HS-5 (cell line): ENCODE measurements at places on chromosomes 5 and 9.

GRCh38 chr9:101212661-101213060 lies 172.1 kb downstream of the BAAT start:
- DNase-seq = no peak

DNA sequence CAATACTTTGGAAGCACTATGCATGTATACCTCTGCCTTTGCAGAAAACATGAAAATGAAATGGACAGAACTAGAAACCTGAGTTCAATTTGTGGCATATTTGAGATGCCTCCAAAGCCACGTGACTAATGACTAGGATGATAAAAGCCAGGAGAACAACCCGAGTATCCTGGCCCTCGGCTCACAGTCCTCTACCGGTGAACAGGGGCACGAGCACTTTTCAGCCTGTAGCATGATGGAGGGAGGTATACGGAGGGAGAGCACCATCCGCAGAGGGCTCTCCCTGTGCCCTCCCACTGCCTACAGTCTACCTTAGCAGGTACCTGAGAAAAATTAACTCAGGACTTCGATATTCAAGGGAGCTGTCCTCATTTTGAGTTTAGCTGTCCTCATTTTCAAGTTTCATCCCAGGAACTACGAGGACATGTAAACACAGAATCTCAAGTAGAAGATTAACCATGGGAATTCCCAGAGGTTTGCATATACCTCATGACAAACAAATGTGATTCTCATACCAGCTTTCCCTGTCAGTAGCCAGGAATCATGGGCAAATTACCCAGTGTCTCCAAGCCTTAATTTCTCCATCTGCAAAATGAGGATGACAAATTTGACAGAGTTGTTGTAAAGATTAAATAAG lies 249.3 kb downstream of the DNAH5 start:
- DNase-seq = no peak

GRCh38 chr9:115306865-115307264 lies 188.9 kb upstream of the TNC start:
- DNase-seq = no peak

DNA sequence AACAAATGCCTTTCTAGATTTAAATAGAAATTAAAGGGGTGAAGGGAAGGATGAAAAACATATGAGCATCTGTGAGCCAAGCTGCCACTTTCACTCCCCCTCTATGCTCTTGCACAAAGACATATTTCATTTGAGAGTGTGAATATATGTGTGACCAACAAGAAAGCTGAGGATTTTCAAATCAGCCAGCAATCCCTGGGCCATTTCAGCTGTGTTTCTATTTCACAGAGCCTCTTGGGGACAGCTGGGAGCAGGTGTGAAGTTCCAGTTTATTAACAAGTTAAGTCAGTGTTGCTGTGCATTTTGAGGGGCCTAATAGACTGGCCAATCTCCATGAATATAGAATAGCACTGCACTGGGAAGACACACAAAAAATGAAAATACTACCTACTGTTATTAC lies 248.7 kb upstream of the RGMB start:
- DNase-seq = no peak

- DNase-seq = no peak
Observed at GRCh38 chr9:17739022-17739421, 160.2 kb downstream of the SH3GL2 start.

DNA sequence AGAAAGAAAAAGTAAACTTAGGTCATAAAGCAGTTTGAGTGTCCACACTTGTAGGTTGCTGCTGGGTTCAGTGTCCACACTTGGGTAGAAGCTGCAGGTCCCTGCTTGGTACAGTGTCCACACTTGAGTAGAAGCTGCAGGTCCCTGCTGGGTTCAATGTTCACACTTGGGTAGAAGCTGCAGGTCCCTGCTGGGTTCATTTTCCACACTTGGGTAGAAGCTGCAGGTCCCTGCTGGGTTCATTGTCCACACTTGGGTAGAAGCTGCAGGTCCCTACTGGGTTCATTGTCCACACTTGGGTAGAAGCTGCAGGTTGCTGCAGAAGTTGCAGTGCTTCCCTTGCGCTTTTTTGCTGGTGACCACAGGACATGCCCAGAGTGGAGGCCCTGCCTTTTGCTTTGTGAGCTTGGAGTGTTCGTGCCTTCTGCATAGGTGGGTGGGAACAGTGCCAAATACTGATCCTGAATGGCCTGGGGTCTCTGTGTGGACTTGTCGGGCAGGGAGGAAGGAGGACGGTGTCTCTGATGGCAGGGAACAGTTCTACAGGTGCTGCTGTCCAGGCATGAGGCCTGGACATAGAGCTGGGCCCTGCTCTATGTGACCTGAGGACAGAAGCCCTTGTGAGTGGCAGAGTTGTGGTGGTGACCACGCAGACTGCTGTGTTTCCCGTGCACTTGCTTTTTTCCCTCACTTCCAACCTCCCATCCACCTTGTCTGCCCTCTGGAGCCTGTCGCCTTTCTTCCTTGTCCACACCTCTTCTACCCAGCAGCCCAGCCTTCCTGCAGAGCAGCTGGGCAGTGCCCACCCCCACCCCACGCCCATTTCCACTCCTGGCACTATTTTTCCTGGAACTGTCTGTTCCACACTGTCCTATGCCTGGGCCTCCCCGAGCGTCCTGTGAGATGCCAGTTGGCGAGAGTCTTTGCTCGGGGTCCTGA lies 120.8 kb downstream of the EHMT1 start:
- no peak for DNase-seq

GRCh38 chr5:38079620-38080402 lies 178.5 kb upstream of the EGFLAM start:
- no peak for DNase-seq

DNA sequence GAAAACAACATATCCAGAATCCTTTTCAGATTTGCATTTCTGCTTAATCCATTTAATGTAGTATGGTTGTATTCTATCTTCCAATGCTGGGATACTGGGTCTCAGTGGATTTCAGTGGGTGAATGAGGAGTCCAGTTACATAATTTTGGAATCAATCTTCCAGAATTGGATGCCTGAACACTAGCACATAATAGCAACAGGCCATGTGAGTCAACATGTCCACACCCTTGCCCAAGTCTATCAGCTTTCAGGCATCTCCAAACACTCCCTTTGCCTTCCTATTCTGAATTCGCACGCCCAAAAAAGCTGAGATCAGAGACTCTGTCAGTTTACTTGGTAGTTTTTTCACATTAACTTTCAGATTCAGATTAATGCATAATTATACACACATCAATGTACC lies 202.6 kb downstream of the TSSK1B start:
- DNase-seq = no peak

GRCh38 chr9:32455738-32456137 lies 70.3 kb downstream of the RIGI start:
- no peak for DNase-seq

GRCh38 chr9:24824607-24825006 lies 278.9 kb upstream of the IZUMO3 start:
- peak; percentile 8 for DNase-seq

DNA sequence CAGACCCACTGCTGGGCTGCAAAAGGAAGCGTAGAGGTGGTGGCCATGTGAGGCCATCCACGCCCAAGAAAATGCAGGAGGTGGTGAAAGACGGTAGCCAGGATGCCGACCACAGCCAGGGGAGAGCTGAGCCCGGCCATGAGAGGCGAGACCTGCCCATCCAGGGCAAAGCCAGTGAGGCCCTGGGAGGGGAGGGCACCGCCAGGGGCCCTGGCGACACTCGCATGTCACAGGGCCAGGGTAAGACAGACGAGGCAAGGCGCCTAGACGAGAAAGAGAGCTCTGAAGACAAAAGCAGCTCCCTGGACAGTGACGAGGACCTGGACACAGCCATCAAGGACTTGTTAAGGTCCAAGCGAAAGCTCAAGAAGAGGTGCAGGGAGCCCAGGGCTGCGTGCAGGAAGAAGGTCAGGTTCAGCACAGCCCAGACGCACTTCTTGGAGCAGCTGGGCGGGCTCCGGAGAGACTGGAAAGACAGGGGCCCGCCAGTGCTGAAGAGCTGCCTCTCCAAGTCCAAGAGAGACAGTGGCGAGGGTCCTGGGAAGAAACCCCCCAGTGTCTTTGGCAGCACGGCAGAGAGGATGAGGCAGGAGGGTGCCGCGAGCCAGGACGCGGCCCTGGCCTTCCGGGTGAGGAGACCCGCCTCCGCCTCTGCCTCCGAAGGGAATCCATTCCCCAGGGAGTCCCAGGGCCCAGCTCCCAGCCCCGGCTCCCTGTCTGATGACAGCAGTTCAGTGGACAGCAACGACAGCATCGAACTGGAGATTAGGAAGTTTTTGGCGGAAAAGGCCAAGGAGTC lies 6.9 kb downstream of the PPP1R26 start:
- no peak for DNase-seq
